Psoas muscle (tissue), 8 donors: ENCODE measurements at places on chromosomes 7 and 10. TPM values are rescaled to one million over a fixed set of nuclear protein-coding genes. Genes with fewer than 3 reads are reported as not detected.

- H3K27ac ChIP-seq, result no peak overlapping the region
- no peak for DNase-seq
- H3K4me3 ChIP-seq, result no peak overlapping the region
Observed at GRCh38 chr7:151864081-151864480, 12.8 kb downstream of the PRKAG2 start.

DNA sequence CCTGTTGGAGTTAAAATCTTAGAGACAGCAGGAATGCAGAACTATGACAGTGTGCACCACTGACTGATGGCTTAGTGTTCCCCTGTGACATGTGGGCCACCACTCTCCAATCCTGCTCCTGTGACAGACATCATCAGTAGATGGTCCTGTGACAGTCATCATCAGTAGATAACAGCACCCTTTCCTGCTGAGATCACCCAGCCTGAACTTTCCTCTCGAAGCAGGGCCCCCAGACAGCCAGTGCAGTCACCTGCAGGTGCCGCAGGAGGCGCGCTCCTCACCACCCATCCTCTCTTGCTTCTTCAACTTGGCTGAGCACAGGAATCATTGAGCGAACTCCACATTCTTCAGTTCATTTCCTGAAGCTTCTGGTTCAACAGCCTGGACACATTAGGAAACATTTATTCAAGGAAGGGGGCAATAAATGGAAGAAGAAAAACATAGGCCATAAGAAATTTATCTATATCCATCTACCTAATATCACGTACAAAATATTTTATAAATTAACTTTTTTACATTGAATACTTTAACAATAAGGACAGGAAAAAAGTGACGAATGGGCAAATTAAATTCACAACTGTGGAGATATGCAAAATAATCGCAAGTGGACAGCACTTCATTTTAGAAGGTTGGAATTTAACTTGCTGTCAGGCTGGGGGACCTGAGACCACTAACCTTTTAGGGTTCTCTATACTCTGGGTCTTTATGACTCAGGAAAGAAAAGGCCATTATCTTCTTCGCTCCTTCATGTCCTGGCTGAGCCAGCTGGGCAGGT lies 32.0 kb upstream of the MKI67 start:
- H3K36me3 ChIP-seq, result no peaks in the 10 kb centered on the region
- H3K27ac ChIP-seq, result no peak overlapping the region
- H3K27me3 ChIP-seq, result no peaks in the 10 kb centered on the region

- H3K27ac ChIP-seq, result no peak overlapping the region
- no peaks in the 10 kb centered on the region for H3K4me1 ChIP-seq
- no peak for DNase-seq
Observed at GRCh38 chr10:130261306-130261705, 125.1 kb downstream of the GLRX3 start.

- H3K27me3 ChIP-seq, result no peaks in the 10 kb centered on the region
- no peak overlapping the region for H3K27ac ChIP-seq
- no peaks in the 10 kb centered on the region for H3K4me1 ChIP-seq
Observed at GRCh38 chr10:16845248-16845647, 28.0 kb upstream of the RSU1 start.

DNA sequence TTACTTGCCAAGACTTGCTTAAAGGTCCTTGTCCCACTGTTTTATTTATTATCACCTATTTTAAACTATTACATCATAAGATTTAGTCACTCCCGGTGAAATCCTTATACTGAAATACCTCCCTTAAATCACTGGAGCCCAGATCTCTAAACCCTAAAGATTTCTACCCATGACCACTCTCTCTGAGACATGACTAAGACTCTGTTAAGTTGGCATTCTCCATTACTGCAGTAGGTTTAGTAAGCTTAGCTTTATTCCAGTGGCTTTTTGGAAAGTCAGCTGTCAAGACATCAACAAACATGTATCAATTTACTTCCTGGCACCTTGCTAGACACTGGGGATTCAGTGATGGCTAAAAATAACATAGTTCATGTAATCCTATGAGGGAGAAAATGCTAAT lies 874.2 kb downstream of the KCNMA1 start:
- H3K27ac ChIP-seq, result peak overlapping the region; percentile 5
- peaks cover 13% of the 10 kb centered on the region for H3K4me1 ChIP-seq
- H3K4me3 ChIP-seq, result peak overlapping the region; percentile 36
- no peak for DNase-seq
- H3K36me3 ChIP-seq, result no peaks in the 10 kb centered on the region
- no peaks in the 10 kb centered on the region for H3K27me3 ChIP-seq

- H3K27ac ChIP-seq, result no peak overlapping the region
- H3K4me1 ChIP-seq, result no peaks in the 10 kb centered on the region
- no peak for DNase-seq
- H3K4me3 ChIP-seq, result no peak overlapping the region
- H3K27me3 ChIP-seq, result no peaks in the 10 kb centered on the region
- no peaks in the 10 kb centered on the region for H3K36me3 ChIP-seq
Observed at GRCh38 chr7:118311121-118311836, 86.8 kb downstream of the ANKRD7 start.

DNA sequence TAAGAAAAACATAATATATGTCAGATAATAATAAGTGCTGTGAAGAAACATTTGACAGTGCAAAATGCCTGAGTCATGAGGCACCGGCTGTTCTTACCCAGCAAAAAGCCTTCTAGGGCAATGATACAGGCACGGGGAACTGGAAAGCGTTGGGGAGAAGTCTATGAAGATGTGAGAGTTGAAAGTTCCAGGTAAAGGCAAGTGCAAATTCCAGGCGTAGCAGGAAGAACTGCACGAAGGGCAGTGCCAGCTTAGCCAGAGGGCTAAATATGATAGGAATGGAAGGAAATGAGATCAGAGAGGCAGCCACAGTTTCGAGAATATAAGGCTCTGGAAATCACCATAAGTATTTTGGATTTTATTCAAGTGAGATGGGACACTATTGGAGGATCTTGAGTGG lies 87.0 kb downstream of the IPMK start:
- no peaks in the 10 kb centered on the region for H3K27me3 ChIP-seq
- no peaks in the 10 kb centered on the region for H3K4me1 ChIP-seq
- no peak overlapping the region for H3K4me3 ChIP-seq
- H3K27ac ChIP-seq, result peak overlapping the region; percentile 17

DNA sequence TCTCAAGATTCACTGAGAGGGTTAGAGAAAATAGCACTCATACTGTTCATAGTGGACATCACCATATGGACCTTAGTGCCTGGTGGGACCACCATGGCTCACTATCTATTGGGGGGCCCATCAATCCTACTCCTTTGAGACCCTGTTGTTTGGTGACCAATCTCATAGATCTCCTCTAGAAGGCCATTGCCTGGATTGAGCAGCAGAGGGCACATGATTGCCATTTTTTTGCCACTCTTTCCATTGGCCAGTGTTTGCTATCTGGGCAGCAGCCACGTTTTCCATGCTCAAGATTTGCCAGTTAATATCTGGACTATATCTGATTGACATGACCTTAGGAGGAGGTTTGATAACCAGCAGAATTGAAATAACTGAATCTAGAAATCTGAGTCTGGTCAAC lies 244.5 kb downstream of the ITGB1 start:
- no peaks in the 10 kb centered on the region for H3K27me3 ChIP-seq
- no peaks in the 10 kb centered on the region for H3K36me3 ChIP-seq
- no peak overlapping the region for H3K4me3 ChIP-seq
- DNase-seq, result no peak

DNA sequence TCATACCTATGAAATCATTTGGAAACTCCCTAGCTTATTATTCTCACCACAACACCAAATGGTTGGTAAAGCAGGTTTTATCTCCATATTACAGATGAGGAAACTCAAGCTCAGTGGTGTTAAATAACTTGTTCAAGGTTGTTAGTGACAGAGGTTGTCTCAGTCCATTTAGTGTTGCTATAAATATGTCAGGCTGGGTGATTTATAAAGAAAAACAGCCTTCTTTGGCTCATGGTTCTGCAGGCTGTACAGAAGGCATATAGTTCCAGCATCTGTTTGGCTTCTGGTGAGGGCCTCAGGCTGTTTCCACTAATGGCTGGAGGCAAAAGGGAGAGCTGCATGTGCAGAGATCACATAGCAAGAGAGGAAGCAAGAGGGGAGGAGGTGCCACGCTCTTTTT lies 96.6 kb downstream of the ZNF438 start:
- no peaks in the 10 kb centered on the region for H3K36me3 ChIP-seq
- peaks cover 3% of the 10 kb centered on the region for H3K4me1 ChIP-seq
- H3K27ac ChIP-seq, result no peak overlapping the region
- DNase-seq, result no peak

GRCh38 chr7:143385891-143386781 lies 5.0 kb downstream of the ZYX start:
- peaks cover 70% of the 10 kb centered on the region for H3K36me3 ChIP-seq
- H3K27ac ChIP-seq, result no peak overlapping the region
- peak overlapping the region; percentile 2 for H3K4me3 ChIP-seq
- no peaks in the 10 kb centered on the region for H3K27me3 ChIP-seq
- DNase-seq, result no peak
- H3K4me1 ChIP-seq, result peaks cover 51% of the 10 kb centered on the region

GRCh38 chr7:116030651-116031276 lies at the start of gene TFEC:
TFEC (minus strand) TSS chr7:116030763; CDS start chr7:115984441, 46,322 bp downstream.
- H3K27me3 ChIP-seq, result no peaks in the 10 kb centered on the region
- no peak for DNase-seq
- no peaks in the 10 kb centered on the region for H3K36me3 ChIP-seq
- peak within 1 kb of the TSS; percentile 33 for H3K4me3 ChIP-seq
- H3K27ac ChIP-seq, result no peak within 1 kb of the TSS
- no peaks in the 10 kb centered on the region for H3K4me1 ChIP-seq

C1QL3 gene
- 0.08 TPM for total RNA-seq

ANKRD7 gene
- not detected for total RNA-seq

SLC25A28 gene
- total RNA-seq, result 64.1 TPM

TEX47 gene
- not detected for total RNA-seq

PLXNA4 gene
- 1.6 TPM for total RNA-seq

NEUROG3 gene
- total RNA-seq, result not detected

MYL7 gene
- total RNA-seq, result 1.7 TPM

JCAD gene
- 22.5 TPM for total RNA-seq
